Stimulated activated CD4-positive, alpha-beta T cell treated with anti-CD3 and anti-CD28 coated beads, Interleukin-4, amount 100 ng/mL, for 4 hours (primary cell): ENCODE measurements at places on chromosomes 4 and X.

GRCh38 chr4:72743078-72743477, 174.1 kb upstream of the ADAMTS3 start:
- DNase-seq, result no peak

- DNase-seq, result no peak
These were observed 366.7 kb downstream of the PCDH7 start for GRCh38 chr4:31086756-31087330.

DNA sequence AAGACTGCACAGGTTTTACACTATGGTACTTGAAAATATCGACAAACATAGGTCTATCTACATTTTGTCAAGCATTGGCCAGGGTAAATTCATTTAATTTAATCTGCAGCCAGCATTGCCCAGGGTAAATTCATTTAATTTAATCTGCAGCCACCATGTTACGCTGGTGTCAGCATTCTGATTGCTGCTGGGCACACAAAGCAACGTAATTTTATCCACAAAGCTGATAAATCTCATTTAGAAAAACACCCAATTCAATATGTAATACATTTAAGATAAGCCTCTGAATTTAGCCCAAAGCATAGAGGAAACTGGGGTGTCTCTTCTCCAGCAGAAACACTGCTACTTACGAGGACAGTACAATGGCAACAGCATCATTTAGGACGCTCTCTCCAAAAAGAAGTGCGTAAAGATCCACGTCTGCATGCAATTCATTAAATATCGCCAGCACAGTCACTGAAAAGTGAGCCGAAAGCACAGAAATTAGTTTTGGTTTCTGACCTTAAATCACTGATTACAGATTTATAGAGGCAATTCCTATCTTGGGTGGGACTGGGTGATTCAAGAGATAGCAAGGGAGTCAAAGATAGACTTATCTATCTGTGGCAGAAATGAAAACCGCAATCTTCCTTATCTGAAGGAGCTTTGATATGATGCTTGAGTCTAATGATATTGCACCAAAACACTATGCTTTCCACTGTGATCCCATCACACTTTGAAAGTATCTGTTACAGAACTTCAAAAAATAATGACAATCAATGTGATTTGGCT, 88.8 kb downstream of the CHST7 start:
- no peak for DNase-seq

DNA sequence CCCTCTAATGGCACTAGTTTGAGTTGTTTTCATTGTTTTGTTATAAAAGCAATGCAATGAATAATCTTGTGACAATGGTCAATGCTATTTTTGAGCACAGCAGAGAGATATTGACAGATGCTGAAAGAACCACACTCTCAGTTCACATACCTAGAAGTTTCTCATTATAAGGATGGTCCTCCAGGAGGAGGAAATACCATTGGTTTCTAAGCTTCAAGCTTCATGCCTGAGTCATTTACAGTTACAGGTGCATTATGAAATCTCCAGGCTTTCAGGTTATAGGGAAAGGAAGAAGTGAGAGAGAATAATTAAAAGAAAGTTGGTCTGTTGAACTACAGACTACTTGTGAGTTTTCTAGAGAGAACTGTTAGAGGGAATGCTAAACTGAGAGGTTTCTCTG, 75.3 kb downstream of the PWWP3B start:
- DNase-seq, result no peak

DNA sequence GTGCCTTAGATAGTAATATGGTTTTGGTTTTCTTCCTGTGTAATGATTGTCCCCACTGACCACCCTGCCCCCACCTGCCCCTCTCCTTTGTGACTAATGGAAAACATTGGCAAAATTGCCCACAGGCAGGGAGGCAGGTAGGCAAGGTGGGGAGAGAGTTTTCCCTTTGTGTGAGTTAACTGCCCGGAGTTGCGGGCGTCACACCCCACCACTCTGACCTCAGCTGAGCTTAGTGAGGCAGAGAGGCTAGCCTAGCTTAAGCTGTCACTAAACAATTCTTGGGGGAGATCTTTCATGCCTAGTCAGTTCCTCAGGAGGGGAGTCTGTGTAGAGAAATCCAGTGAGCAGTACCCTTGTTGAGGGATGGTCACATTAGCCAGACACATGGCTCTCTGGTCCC, 245.3 kb downstream of the BCOR start:
- DNase-seq, result no peak

DNA sequence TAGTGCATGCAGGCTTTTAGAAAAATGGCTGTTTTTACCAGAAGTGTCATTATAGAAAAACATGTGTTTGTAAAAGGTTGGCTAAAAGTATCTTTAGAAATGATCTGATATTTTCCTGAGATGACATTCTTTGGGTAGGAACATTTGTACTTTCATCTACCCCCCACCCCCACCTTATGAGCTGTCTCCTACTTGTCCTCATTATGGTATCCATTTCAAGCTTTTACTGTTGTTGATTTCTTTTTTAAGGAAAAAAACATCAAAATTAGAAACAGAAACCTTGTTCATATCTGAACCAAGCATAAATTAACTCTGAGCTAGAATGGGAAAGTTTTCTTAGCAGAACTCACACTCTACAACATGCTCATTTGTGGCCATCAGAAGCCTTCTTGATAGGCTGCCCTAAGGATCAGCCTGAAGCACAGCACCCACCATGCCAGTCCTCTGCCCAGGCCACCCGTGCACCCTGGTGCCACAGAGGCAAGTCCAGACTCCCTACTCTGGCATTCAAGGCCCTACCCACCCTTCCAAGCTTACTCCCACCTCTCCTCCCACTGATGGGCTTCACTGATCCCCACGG, 49.4 kb downstream of the NSG1 start:
- DNase-seq, result no peak

GRCh38 chrX:10414862-10415261, 205.5 kb downstream of the MID1 start:
- DNase-seq, result no peak

GRCh38 chr4:96599752-96600151, 759.9 kb downstream of the PDHA2 start:
- DNase-seq, result no peak

DNA sequence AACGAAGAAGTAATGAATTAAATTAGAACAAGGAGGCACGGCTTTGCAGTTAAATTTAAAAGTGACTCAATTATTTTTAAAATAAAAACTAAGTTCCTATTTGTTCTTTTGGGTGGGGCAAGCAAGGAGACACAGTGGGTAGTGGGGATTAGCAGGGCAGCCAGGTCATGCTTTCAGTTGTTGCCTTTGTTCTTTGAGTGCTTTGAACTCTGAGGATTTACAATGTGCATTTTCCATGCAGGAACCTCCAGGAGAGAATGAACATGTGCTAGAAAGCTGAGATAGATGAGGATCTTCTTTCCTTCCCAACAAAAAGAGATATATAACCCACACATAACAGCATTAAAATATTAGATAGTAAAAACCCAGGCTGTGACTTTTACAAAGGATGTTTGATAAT, 420.4 kb upstream of the CTSO start:
- DNase-seq, result no peak

DNA sequence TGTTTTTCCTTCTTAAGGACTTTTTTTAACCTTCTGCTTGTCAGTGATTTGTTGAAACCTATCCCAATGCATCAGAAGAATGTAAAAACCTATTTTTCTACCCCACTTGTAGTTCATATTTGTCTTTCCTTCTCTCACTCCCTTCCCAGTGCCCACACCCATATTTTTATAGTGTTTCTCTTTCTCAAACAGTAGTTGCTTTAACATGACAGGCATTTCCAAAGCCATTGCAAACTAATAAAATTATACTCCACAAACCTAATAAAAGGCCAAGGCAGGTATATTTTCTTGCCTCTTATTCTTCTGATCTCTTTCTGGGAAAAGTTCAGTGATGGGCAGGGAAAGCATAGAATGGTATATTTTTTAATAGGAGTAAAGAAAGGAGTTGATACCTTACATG, 35.7 kb upstream of the FHDC1 start:
- no peak for DNase-seq

- no peak for DNase-seq
These were observed 187.8 kb downstream of the FRAS1 start for GRCh38 chr4:78244705-78245485.

DNA sequence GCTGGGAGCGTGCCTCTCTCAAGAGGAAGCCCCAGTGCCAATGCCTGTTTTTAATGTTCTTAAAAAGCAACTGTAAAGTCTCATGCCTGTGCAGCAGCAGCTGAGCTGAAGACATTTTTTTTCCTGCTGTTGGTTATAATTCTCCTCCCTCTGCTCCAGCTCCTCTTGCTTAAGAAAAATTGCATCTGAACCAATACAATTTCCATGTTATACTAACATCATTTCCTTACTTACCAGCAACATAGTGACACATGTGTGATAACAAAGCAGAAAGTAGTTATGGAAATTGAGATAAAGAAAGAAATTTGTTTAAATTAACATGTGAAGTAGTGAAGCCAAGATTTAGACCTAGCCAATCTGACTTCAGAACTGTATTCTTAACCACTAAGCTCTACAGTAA, 101.4 kb downstream of the TBC1D19 start:
- no peak for DNase-seq

GRCh38 chr4:153081693-153082092, 122.5 kb upstream of the TRIM2 start:
- DNase-seq, result no peak

DNA sequence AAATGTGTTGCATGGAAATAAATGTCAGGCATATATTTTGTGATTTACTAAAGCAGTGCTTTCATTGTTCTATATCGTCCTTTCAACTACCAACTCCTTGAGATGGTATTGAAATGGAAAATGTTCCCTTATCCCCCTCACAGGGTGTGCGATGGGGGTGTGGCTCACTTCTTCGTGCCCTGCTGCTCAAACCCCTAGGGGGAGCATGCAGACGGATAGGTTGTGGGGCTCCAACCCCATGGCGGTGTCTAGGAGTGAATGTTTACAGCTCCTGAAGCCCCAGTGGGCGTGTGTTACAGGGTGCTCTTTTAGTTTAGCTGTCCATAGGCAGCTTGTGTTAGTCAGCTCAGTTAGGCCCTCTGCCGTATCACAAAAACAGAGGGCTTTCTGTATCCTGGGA, 287.7 kb upstream of the EMCN start:
- DNase-seq, result no peak

DNA sequence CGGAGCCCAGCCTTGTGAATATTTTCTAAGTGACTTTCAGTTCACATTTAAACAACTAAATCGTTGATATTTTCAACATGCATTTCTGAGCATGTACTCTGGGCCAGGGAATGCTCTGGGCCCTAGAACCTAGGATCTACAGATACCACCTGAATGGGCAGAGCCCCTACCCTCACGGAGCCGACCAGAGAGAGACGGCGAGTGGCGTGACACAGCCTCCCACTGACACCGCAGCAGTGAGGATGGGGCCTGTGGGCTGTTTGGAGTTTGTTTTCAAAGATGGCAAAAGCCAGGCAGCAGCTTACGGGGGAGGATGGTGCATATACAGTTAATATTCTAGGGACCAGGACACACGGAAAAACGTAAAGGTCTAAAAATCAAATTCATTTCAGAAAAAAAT, 17.7 kb downstream of the NELFA start:
- no peak for DNase-seq

- no peak for DNase-seq
These were observed 498.8 kb upstream of the FTHL17 start for GRCh38 chrX:31570658-31571057.

DNA sequence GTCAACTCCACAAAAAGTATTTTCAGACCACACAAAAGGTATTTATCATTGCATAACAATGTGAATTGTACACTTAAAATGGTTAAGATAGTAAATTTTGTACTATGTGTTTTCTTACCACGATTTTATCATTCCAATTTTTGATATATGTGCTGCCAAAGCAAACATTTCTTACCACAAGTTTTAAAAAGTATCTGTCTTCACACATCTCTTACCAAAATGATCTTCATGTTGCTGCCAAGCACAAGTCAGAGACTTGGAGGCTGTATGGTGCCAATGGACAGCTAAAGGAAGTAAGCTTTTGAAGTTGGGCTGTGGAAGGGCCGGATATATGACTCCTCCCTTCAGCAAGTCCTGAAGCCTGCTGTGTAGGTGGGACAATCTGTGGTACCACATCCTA, 67.9 kb downstream of the TMLHE start:
- DNase-seq, result no peak

GRCh38 chrX:21738210-21738949, 19.5 kb downstream of the SMPX start:
- no peak for DNase-seq

DNA sequence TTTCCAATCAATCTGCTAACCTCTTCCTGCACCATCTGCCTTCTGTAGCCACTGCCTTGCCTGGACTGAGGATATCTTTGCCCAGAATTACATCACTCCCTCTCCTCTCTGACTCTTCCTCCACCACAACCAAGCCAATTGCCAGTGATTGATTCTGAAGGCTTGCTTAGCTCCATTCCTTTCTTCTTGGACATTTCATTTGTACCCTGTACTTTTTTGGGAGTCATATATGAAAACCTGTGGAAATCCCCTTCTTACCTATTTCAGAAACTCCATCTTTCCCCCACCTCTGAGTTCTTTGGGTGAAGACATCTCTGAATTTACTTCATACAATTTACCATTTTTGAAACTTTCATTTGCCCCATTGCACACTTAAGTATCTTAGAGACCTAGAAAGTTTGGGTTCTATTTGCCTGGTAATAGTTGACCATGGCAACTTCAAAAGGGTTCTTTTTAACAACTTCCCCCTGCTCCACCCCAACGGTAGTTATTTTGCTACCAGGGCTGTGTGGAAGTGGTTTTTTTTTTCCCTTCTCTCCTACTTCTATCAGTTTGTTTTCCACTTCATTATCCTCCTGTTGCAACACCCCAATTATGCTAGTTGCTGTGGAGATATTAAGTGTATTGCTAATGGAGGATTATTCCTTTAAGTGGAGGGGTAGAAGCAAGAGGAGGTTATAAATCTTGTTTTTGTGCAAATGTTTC, 14.3 kb downstream of the SGMS2 start:
- DNase-seq, result no peak

DNA sequence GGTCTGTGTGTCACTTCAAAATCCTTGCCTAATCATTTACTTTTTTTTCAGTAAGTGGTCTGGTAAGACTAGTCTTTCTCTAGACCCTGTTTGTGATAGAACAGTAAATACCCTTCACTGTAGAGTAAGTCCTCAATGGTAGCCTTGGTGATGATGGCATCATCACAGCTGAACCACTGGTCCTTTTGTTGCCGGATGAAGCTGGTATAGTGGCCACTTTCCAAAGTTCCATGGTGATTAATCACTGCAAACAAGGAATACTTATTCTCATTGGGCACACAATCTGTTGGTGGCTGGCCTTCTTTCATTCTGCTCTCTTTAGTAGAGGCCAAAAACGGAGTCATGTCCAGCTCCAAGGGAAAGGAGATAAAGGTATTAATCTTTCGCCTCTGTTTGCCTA, 2.9 kb downstream of the USP51 start:
- no peak for DNase-seq

DNA sequence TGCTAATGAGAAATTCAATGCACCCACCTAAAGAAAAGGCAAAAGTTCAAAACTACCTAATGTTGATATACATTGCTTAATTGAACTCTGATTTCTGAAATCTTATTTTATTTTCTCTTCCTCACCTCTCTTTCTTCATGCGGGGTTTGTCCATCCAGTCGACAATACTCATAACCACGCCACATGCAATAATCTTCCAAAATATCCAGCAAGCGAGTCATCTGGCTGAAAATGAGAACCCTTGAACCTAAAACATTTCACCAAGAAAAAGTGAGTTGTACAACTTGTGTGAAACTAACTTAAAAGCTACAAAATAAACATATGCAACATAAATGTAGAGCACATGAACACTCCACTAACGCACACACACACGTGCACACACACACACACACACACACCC, 26.7 kb downstream of the SMARCA1 start:
- no peak for DNase-seq

- no peak for DNase-seq
These were observed 141.3 kb downstream of the ANXA5 start for GRCh38 chr4:121555315-121556107.

- DNase-seq, result no peak
These were observed 52.6 kb upstream of the LRAT start for GRCh38 chr4:154691229-154691628.
